Mesenteric fat pad (tissue), 1 donor: ENCODE measurements at places on chromosomes 12 and 14. TPM values are rescaled to one million over a fixed set of nuclear protein-coding genes. Genes with fewer than 3 reads are reported as not detected.

CPNE6 gene
- not detected for total RNA-seq

DNA sequence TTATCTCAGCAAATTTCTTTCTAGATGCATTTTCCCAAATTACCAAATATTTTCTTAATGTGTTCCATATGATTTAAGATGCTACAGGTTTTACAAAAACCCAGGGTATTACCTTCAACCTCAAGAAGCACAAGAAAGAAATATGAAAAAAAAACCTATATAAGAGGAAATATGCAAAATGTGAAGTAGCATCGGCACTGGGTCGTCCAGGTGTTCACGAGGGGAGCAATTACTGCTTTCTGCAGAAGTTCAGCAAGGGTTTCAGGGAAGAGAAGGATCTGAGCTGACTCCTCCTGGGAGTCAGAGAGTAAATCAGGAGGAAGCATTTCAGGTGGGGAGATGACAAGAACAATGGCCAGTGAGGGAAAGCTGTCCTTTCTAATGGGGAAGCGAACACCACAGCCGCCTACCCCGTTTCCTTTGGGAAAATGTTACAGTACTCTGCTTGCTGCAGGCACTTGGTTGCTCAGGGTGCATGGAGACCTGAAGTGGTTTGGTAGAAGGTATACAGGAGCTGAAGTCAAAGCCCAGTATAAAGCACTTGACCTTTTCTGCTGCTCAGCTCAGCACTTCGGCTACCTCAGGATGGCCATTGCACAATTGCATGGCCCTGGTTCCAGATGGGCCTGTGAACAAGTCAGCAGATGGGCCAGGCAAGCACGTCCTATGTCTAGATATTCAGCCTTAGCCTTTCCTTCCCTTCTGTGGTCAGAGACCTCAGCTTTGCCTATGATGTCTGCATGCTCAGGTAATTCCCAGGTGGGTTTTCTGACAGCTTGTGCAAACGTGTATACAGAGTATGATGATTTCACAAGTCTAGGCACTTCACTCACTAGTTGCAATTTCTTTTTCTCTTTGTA is 155.6 kb downstream of the PAX9 start:
- no peak for DNase-seq

DNA sequence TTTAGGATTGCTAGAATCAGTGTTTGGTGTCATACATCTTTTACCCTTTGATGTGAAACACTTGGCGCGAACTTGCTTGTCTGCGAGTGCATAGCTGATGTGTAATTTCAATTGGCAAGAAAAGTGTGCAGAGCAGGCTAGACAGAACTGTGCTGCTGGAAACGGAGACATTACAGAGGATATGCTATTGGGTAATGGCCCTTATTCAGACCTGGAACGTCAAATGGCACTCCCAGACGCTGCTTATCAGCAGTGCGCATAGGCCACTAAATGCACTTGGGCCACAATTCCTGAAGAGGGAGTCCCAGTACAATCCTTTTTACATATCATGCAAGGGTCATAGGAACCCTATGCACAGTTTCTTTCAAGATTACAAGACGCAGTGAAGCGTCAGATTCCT is 15.7 kb upstream of the SLC10A1 start:
- no peak for DNase-seq

DNA sequence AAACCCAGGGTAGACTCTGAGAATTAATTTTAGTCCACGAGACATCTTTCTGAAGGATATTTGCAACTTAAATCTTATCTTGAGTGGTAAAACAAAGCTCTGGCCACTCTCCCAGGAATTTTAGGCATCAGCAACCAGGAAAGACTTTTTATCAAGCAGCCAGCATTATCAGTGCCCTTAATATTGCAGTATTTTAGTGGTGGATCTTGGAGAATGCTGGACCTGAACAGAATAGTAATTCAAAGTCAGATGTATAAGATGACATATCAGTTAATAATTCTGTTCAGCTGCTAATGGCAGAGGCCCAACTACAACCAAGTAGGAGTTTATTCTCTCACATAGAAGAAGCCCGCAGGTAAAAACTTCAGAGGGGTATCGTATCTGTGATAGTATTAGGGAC is 59.0 kb upstream of the CRY1 start:
- no peak for DNase-seq

DNA sequence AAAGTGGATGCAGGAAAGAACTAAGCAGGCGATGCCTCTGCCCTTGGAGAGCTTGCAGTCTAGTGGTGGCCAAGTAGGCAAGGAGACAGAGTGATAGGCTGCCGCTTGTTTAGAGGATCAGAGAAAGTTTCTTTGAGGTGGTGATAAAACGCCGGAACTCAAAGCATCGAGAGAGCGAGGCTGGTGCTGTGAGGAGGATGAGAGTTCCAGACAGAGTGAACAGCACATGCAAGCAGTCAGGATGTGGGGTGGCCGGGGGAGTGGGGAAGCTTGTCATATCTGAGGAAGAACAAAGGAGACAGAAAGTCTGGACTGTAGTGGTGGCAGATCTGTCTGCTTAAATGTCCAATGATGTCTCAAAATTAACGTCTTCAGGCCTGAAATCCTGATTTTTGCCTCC is 319.7 kb downstream of the SNAPC1 start:
- DNase-seq, result no peak
